ENCODE measurements at places on chromosomes 5 and 9.

GRCh38 chr9:69130456-69131441 lies 43.3 kb upstream of the TJP2 start:
- DNase-seq, result no peak

GRCh38 chr5:76363352-76364225 lies 39.5 kb upstream of the IQGAP2 start:
- no peak for DNase-seq

DNA sequence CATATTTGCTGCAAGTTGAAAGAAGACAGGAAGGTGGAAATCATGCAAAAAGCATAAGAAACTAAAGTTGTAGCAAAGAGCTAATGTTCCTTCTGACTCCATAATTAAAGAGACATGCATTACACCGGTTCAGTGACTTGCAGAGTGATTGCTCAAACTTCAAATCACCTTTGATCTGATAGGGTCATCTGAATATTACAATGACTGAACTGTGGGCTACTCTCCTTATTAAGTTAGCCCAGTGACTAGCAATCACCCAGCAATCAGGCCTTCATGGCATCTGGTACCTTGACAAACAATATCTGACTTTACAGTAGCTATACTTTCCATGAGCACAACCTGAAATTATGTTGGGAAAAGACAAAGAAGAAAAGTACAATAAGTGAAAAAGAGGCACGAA lies 84.9 kb downstream of the NREP start:
- DNase-seq, result no peak

DNA sequence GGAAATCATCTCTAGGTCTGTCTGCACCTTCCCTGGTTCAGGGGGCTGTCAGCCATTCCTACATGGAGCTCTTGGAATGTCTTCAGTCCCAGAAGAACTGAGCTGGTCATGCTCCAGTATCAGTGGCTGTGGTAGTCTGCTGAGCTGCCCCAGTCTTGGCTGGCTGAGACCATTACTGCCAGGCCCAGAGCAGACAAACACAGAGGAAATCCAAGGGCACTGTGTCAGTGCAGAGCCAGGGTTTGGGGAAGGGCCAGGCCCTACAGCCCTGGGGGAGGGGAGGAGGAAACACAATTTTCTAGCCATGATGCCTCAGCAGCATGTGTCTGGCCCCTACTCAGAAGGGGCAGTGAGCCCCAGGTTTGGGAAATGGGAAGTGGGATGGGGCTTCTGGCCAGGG lies 58.4 kb downstream of the ARHGEF37 start:
- no peak for DNase-seq

GRCh38 chr9:91533382-91533781 lies 109.8 kb upstream of the NFIL3 start:
- no peak for DNase-seq

Measured in NCI-H146 (cell line).